ENCODE measurements at places on chromosomes 4 and X.
A peak's percentile ranks its signal among the peaks of the same experiment; 100 is the strongest.

- no peak for DNase-seq
Observed at GRCh38 chrX:108221301-108221864, 129.8 kb downstream of the ATG4A start.

- DNase-seq = no peak
Observed at GRCh38 chr4:165458471-165458870, 79.7 kb downstream of the CPE start.

DNA sequence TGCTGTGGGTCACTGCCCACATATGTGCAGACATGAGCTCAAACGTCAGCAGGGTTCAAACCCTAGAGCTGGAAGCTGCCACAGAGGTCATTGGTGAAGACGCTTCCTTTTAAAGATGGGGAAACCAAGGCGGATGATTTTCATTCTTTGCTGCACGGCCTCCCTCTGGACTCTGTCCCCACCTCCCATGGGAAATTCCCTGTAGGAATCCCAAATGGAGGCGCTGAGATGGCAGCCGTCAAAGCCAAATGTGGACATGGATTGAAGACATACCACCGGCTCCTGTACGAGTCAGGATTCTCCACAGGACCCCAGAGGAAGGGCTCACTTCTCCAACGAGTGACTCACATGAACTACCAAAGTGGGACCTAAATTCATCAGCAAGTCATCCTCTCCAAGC lies 286.4 kb downstream of the CRLF2 start:
- DNase-seq = no peak

DNA sequence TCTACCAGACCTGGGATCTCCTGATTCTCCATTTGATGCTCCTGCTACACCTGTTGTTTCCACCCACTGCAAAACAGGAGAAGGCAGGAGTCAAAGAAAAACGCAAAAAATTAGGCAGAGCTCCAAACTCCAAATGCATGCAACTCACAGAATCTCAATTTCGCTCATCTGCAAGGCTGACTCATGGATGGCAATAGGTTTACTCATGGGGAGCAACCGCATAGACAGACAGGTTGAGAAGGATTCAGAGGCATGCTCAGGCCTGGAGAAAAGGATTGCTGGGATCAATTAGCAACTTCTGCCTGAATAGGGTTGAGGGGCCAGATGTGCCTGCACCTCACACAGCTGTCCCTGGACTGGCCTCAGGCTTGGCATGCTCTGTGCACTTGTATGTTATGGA lies 231.0 kb downstream of the LDB2 start:
- DNase-seq = peak; percentile 94

DNA sequence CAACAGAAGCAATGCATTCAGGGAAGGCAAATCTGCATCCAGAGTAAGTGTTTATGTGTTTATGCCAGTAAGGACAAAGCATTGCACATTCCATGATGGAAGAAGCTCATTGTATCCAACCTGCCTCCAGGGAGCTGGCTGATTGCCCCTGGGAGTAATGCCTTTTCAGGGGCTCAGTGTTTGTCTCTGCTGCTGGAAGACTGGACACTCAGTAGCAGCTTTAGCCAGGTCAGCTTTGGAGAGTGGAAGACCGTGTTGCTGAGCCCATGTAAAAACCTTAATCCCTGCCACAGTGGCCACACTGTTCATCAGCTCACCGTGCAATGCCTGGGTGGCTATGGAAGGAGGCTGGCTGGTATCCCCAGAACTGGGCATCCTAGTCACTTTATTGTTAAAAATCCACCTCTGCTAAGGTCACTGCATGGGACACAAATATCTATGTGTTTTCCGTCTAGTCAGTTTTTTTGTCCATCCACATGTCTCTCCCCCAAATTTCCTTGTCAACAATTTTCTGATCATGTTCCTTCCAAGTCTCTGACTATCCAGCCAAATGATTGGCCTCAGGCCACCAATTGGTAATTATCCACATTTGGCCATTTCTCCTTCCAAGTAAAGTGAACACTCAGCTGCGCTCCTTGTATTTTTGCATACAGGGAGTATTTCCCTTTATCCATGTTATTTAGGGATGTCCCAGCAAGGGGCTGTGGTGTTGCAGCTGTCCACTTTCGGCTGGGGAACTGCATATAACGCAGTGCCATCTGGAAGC lies 2044.5 kb upstream of the AGA start:
- no peak for DNase-seq

DNA sequence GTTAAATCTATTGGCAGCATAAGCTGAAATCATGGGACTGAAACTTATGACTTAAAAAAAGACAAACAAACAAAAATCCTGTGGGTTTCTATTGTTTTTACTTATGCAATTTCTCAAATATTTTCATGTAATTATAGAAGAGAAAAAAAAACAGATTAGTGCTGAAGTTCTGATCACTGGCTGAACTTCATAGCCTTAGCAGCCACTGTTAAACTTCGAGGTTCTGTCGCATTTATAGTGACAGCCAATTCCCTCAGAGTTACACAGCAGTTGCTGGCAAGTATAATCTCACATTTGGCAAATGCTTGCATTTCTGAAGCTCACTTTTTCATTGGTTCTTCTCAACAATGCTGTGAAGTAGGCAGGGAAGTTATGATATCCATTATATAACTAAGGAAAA lies 748.9 kb upstream of the MAGEB2 start:
- peak; percentile 0 for DNase-seq

DNA sequence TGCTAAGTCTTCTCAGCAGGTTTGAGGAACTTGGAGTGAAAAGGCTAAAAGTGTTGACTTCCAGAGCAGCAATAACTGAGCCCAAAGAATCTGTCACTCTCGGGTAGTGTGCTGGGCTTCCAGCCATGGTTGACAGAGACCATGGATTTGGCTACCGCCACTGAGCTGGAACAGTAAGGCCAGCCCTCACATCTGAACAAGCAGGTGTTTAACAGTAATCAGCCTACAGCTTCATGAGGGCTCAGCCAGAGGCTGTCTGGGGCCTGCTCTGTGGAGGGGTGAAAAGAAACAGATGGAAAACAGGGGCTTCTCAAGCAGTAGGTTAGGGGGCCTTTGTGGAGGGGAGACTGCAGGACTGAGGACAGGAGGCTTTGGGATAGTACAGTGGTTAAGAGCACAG lies 14.9 kb downstream of the RASL11B start:
- no peak for DNase-seq

DNA sequence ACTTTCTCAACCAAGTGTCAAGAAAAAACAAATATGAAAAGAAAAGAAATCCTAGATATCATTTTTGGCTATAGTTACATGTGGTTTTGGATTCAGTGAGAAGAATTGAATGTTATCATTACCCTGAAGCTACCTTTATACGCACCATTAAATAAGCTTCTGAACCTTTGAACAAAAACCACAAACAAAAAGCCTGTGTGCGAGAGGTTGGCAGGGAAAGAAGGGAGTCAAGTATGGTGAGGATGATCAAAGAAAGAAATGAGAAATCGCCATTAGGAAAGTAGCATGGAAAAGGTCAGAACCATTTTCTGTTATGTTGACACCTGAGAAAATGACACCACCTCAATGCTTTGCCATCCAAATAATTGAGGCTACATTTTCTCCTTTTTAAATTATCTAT lies 1.2 kb upstream of the SLC7A11 start:
- DNase-seq = peak; percentile 71

GRCh38 chr4:112311516-112311915 lies 14.3 kb downstream of the ALPK1 start:
- no peak for DNase-seq

DNA sequence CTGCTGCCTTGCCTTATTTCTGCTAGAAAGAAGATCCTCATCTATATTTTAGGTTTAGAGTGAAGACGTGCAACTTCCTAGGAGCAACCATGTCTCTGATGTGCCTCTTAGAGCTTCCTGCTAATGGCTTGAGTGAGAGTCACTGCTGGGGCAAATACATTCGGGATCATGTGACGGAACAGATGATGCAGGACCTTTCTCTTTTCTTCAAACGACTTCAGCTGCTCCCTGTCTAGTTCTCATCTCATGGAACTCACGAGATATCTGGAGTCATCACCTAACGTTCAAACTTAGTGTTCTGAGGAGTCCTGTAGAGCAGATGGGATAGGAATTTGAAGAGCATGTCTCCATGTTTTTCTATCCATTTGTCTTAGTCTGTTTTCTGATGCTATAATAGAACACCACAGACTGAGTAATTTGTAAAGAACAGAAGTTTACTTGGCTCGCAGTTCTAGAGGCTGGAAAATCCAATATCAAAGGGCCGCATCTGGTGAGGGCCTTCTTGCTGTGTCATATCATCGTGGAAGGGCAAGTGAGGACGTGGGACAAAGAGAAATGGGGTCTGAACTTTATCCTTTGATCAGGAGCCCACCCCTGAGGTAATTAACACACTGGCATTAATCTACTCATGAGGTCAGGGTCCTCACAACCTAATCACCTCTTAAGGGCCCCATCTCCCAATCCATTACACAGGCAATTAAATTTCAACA lies 43.5 kb upstream of the SCRG1 start:
- DNase-seq = peak; percentile 39

DNA sequence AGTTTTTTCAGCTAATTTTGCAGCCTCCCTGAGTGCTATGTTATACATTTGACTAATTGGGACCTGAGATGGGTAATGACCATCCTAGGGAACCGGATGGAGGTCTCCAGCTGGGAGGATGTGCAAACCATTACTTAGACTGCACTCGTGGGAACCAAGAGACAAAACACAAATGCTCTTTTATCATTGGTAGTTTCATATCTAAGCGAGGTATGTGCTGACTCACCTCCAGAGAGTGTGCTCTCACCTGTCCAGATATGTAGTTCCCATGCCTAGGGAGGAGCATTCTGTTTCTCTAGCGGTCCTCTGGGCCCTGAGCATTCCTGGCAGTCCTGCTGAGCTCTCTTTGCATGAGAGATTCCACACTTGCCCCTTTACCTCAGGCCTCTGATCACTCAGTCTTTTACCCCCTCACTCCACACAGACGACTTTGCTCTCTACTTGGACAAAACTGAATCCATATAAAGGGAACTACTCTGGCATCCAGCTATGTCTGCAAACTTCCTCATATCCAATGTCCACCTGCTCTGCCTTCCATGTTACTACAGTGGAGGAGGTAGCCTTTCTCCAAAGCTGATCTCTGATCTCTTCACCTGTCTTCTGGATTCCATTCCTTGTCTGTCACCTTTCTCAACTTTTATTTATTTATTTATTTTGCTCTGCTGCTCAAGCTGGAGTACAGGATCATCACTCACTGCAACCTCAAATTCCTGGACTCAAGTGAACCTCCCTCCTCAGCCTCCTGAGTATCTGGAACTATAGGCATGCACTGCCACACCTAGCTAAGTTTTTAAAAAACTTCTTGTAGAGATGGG lies 88.4 kb downstream of the LRP2BP start:
- DNase-seq = peak; percentile 55

- peak; percentile 22 for DNase-seq
Observed at GRCh38 chr4:141705747-141706377, 69.5 kb downstream of the IL15 start.

DNA sequence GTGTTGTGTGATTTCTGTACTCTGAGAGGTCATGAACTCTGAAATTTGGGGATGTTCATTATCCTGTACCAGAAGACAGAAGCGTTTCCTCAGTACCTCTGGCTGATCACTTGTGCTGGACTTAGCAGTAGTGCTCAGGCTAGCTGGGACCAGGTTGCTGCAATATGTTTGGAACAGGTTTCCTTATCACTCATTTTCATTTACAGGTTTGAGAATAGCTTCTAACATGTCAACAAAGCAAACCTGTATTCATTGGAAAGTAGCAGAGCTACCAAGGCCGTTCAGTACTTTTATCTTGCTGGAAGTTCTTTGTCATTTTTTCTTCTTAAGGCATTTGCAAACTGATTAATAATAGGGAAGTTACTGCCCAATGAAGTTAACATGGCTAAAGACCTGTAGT lies 242.9 kb upstream of the ANKRD50 start:
- DNase-seq = no peak

DNA sequence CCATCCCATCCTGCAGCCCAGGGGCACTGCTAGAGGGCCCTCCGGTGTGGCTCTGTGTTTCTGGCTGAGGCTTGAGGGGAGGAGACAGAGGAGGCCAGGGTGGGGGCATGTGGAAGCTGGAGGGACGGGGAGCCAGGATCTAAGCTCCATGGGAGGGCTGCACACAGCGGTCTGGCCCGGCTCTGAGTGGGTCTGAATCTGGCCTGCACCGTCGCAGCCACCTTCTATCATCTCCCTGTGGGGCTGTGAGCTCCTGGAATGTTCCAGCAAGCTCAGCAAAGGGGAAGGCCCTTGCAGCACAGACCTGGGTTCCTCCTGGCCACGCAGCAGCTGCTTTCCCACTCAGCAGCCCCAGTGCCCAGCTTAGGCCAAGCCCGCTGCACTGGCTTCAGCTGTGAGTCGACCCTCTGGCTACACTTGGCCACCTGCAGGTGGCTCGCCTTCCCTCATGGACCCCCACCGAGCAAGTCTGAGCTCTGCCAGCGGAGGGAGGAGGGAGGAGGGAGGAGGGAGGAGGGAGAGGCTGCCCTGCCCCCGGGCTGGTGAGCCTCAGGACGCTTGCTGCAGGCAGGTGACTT lies 5.3 kb downstream of the NKX1-1 start:
- no peak for DNase-seq

DNA sequence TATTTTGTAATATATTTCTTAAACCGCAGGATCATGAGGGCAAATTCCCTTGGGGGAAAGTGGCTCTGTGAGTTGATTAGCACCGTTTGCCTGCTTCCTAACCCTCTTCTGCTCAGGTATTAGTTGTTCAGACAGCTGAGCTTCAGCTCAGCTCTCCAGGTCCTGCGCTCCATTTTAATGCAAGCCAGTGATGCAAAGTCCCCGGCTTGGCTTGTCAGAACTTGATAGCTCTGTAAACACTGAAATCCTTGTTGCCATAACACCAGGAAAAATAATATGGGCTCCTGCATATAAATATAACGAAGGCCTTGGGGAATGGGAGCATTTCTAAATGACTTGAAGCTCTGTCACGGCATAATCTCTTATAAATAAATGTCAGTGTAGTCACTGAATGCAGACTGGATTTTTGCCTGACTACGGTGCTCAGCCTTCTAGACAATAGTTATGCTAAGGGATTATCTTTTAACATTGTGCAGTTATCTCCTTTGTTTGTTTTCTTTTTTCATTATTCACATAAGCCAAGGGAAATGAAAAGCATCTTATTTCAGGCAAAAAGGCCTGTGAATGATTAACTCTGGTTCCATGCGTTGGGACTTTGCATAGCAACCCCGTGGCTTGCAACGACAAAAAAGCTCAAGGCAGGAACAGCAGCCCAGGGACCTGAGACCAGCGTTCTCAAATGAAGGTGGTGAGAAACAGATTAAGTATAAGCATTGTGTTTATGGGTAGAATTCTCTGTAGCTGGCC lies 253.2 kb downstream of the SPRY1 start:
- peak; percentile 74 for DNase-seq

GRCh38 chr4:3261411-3262207 lies 12.7 kb downstream of the MSANTD1 start:
- no peak for DNase-seq

DNA sequence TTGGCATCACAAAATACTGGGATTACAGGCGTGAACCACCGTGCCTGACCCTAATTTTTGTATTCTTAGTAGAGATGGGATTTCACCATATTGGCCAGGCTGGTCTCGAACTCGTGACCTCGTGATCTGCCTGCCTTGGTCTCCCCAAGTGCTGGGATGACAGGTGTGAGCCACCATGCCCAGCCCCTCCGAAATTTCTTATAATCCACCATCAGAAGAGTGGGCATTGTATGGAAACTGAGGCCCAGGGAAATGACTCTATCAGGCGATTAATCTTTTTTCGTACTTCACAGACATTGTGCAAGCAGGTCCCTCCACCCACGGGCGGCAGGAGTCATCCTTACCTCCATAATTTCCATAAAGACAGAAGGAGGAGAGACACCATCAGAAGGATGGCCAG lies 16.0 kb downstream of the CRLF2 start:
- no peak for DNase-seq
